ENCODE measurements at places on chromosomes 12 and 14. TPM values are rescaled to one million over a fixed set of nuclear protein-coding genes. Genes with fewer than 3 reads are reported as not detected.

The AQP6 gene
- not detected for total RNA-seq

The COPZ1 gene
- total RNA-seq: 112 TPM

GRCh38 chr12:106452309-106452708 lies 94.8 kb downstream of the POLR3B start:
- no peak overlapping the region for H3K27ac ChIP-seq
- no peak overlapping the region for H3K4me3 ChIP-seq
- no peaks in the 10 kb centered on the region for H3K27me3 ChIP-seq

DNA sequence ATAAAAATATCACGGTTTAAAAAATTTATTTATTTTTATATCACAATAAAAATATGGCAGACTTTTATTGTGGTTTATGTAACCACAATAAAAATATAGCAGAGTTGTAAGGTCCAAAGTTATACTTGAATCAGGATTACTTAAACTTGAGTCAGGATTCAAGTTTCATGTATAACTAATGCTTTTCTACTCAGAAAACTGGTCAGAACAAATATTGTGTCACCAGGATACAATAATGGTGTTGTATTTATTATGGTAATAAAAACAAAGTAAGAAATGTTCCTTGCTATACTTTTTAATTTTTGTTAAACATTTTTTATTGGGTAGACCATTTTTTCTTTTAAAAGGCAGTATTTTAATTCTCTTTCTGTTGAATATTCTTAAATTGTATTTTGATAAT lies 29.2 kb upstream of the EPS8 start:
- DNase-seq: no peak
- H3K4me1 ChIP-seq: no peaks in the 10 kb centered on the region
- H3K4me3 ChIP-seq: no peak overlapping the region
- H3K27me3 ChIP-seq: no peaks in the 10 kb centered on the region
- no peaks in the 10 kb centered on the region for H3K36me3 ChIP-seq
- no peak overlapping the region for H3K27ac ChIP-seq

GRCh38 chr14:41299924-41300323 lies 306.8 kb upstream of the LRFN5 start:
- no peaks in the 10 kb centered on the region for H3K36me3 ChIP-seq
- H3K4me3 ChIP-seq: no peak overlapping the region
- no peaks in the 10 kb centered on the region for H3K27me3 ChIP-seq
- no peaks in the 10 kb centered on the region for H3K4me1 ChIP-seq
- no peak for DNase-seq

DNA sequence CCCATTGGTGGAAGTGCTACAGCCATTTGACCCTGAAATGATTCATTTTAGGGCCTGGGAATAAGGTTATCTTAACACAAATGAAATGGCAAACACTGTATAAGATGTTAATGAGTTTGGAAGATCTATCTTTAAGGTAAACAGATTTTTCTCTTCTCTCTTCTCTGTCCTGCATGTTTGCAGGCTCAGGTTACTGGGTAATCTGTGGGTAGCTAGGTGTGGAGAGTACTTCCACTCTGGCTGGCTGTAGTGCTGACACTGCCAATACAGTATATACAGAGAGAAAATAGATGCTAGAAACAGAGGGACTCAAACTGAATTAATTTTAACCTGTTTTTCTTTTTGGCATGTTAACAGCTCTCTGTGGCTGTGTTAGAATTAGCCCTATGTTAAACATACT lies 84.6 kb downstream of the SLC38A6 start:
- H3K4me1 ChIP-seq: no peaks in the 10 kb centered on the region
- no peak overlapping the region for H3K4me3 ChIP-seq
- no peaks in the 10 kb centered on the region for H3K27me3 ChIP-seq
- no peak overlapping the region for H3K27ac ChIP-seq

GRCh38 chr12:57541001-57541400 lies 6.0 kb downstream of the DCTN2 start:
- no peak overlapping the region for H3K27ac ChIP-seq
- no peaks in the 10 kb centered on the region for H3K36me3 ChIP-seq
- H3K4me1 ChIP-seq: peaks cover 8% of the 10 kb centered on the region
- no peak overlapping the region for H3K4me3 ChIP-seq

DNA sequence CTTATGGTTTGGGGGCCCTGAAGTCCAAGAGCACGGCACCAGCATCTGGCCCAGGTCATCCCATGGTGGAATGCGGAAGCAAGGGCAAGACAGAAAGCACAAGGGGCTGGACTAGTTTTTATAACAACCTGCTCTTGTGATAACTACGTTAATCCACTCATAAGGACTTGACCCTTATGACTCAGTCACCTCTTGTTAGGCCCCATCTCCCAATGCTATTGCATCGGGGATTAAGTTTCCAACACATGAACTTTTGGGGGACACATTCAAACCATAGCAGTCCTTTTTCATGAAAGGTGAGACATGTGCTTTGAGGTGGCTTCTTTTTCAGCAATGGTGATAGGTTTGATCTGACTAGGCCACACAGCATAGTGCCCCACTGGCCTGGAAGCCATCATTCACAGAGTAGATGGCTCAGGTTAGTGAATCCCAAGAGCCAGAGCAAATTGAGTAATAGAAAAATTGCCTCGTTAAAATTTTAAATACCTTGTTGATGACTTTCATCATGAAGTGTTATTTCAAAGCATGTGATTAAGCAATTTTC lies 12.1 kb downstream of the FRMD6 start:
- no peaks in the 10 kb centered on the region for H3K36me3 ChIP-seq
- H3K27ac ChIP-seq: no peak overlapping the region
- no peaks in the 10 kb centered on the region for H3K27me3 ChIP-seq
